ENCODE measurements at places on chromosomes 5 and 9.

- DNase-seq = no peak
These were observed 44.4 kb downstream of the ACTBL2 start for GRCh38 chr5:57437976-57438805.

DNA sequence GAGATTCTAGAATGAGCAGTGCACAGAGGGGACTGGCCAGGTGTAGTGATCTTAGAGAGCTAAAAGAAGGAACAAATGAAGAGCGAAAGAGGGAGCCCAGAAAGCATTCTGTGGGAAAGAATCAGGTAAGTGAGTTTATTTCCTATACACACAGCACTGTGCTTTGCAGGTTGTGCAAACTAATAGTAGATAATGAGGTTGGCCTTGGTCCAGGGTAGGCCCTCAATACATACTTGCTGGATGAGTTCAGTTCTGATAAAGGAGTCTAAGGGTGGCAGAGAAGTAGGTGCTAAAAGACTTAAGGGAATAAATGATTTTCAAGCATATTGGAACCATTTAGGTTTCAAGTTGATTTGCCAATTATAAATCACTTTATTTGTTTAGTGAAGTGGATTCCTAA is 122.0 kb downstream of the NPR3 start:
- DNase-seq = no peak

DNA sequence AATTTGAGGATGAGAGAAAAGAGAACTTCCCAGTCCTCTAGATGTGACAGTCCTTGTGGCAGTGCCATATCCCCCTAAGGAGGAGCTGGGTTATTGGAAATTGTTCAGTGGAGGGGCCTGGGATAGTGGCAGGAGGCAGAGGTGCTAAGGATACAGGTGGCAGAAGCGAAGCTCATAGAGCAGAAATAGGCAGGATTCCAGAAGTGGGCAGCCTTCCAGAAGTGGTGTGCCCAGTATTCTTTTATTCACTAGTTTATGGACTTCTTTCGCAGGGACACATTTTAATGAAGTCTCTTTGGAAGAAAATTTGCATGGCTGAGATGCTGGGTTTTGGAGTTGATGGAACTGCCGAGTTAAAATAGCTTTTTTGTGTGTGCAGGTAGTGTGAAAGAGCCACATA is 6.8 kb downstream of the PIK3R1 start:
- DNase-seq = no peak

DNA sequence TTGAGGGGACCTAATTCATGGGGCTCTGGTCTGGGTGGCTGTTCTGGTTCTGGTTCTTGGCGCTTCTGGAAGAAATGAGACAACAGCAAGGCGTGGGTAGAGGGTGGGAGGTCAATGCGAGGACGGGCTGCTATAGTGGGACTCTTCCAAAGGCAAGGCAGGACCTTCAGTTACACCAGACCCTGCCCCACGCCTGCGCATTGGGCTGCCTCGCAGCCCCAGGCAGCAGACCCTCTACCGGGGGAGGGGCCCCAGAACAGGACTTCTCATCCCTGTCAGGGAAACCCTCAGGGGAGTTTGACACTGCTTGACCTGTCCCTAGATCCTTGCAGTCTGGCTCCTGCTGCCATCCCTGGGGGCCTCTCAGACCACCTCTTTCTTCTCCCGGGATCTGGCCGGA is 18.5 kb downstream of the CCDC69 start:
- no peak for DNase-seq

- no peak for DNase-seq
These were observed 186.7 kb downstream of the PARP8 start for GRCh38 chr5:50853151-50853550.

GRCh38 chr5:1497795-1498622 is 25.8 kb downstream of the LPCAT1 start:
- DNase-seq = no peak

DNA sequence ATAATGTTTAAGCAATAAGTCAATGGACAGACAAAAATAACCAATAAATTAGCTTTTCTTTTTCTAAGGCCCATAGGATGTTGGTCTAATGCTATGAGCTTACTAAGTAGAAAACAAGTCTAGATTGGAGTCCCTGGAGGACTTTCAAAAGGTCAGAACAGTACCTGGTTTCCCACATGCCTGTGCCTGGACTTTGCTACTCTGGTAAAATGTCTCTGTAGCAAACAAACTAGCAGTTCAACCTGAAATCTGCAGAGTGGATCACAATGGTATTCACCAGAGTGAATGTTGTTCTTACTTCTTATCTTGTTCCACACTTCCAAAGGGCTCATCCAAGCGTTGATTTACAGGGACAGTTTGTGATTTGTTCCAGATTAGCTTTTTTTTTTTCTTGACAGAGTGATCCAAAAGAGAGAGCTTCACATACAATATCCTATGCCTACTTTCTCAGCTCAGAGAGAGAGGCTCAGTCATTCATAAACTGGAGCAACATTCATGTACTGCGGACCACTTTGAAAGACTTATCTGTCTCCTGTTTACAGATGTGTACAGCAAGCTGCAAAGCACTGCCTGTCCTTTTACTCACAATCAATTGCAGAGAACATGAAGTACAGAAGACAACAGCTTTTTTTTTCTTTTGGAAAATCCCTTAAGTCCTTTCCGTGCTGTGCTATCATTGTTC is 466.1 kb downstream of the SPATA31D1 start:
- no peak for DNase-seq

DNA sequence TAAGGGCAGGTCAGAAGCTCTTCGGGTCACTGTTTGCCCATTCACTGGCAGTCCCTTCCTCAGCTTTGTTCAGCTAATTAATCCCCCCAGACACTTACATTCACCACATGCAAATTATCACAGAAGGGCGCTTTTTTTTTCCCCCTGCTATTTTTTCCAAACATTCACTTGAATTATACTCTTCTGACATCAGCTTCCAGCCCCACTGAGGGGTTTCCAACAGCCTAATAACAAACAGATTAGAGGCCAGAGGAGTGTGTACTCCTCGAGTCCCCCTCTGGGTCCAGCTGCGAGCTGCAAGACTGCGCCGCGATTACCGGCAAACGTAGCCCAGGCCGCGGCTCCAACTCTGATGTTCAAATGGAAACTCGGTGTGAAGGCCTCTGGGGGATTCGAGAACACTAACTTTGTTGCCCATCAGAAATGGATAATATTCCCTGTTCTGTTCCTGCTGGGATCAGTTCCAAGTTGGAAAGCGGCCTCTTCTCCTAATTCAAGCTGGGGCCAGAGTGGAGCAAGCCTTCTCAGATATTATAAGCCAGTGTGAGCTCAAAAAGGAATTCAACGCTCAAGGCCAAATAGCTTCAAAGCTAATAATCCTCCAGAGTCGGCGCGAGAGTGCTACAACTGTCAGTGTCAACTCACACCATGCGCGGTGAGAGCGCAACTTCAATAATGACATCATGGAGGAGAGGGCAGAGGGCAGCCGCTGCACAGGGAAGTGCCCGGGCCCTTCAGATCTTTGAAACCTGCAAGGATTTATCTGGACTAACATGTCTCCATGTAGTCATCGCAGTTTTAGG is 560.8 kb downstream of the BNC2 start:
- no peak for DNase-seq

Data from AG04450 (cell line).